ENCODE measurements at places on chromosomes 2 and 18. TPM values are rescaled to one million over a fixed set of nuclear protein-coding genes. Genes with fewer than 3 reads are reported as not detected.

Gene MAL
- total RNA-seq: not detected

Gene UGT1A10
- total RNA-seq: not detected

Gene UCN
- total RNA-seq: 3.6 TPM

Gene ASNSD1
- 29.8 TPM for total RNA-seq

Gene CROCC2
- not detected for total RNA-seq

Gene REEP1
- total RNA-seq: not detected

DNA sequence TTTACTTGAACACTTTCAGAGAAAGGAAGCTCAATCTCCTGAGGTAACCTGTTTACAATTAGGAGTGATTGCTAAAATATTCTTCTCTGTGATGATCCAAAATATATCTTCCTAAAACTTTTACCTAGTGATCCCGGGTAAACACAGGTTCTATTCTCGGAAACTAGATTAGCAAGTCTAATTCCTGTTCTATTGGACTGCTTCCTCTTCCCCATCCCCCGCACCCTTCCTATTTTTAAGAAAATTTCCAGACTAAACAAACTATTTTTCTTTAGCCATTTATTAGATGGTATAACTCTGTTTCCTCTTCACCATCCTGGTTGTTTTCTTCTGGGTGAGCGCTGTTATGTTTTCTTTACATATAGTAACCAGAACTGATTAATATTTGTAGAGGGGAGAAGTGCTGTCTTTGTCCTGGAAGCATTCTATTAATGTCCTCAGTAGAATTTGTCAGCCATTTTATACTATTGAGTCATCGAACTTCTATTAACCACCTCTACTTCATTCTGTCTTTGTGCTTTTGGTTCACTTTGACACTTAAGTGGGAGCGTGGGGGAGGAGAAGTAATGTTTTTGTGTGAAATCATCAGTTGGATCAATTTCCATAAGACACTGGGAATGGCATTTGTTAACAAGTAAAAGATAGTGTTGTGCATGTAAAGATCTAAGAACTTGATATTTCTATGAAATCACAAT lies 31.8 kb downstream of the CREB1 start:
- DNase-seq: no peak

Data from B cell (primary cell).